ENCODE measurements at places on chromosomes 5 and 9.
A peak's percentile ranks its signal among the peaks of the same experiment; 100 is the strongest.

DNA sequence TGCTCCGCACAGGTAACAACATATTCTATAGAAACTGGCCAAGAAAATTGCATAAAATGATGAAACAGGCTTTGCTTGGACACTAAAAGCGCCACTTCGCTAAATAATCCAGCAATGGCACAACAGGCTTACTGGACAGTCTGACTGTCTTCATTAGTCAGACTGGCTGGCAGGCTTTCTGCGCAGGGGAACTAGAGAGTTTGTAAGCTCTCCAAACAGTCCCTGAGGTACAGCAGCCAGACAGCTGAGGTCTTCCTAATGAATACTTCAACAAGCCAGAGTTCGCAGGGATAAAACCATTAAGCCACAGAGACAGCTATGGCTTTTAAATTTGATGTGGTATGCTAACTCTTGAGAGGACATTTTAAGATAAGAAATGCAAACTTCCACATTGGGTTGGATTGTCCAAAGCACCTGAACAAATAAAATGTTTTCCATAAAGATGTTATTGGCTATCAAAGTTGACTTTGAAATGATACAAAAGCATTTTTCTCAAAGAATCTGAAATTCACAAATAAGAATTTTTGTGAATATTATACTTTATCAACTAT is 20.7 kb downstream of the PLK2 start:
- DNase-seq: no peak

DNA sequence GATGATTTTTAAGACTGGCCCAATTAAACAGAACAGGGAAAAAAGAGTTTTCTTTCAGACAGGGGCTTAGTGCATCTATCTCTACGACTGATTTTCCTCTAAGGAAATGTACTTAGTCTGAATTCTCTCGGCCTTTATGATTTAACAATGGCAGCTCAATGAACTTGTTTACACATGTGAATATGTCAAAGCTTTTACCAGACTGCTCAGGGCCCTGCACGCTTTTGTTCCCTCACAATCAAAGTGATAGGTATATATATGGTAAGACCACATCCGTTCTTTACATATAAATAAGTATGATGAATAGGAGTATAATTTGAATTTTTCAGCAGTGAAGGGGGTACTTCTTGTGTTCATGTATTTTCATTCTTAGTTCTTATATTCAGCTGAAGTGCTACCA is 27.6 kb downstream of the LEAP2 start:
- DNase-seq: no peak

- peak; percentile 56 for DNase-seq
Measured at GRCh38 chr9:89179895-89180734, 1.5 kb upstream of the SHC3 start.

DNA sequence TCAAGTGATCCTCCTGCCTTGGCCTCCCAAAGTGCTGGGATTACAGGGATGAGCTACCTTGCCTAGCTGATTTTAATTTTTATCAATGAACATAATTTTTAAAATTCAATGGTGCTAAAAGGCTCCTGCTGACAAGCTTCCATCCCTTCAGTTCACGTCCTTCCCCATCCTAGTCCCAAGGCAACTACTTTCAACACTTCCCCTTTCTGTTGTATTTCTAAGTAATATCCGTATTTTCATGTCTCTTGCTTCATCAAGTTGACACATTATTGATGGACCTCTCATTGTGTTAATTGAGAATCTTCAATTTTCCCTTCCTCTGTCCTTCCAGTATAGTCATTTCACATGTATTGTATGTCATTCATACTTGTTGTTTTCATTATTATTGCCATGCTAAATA is 93.8 kb upstream of the RASGRF2 start:
- no peak for DNase-seq

GRCh38 chr5:10584714-10585517 is 21.0 kb downstream of the ANKRD33B start:
- no peak for DNase-seq

DNA sequence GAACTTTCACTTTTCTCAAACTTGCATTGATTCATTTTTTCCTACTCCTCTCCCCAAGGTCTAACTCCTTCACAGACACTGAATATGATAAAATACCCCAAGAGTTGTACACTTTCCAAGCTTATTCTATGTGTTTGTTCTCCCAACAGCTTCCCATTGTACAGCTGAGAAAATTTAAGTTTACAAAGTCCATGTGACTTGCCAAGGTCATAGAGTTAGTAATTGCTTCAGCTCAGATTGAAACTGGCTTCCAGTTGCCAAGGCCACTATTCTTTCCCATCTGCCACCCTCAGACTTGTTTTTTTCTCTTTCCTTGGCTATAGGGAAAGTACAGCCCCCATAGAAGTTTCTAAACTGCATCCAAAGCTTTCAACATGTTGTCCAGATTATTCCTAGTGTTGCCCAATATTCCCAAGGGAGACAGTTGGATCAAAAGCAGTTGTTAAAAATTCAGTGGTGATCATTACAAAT is 34.8 kb downstream of the TNFSF8 start:
- no peak for DNase-seq

GRCh38 chr5:141211-141610 is 49.2 kb downstream of the PLEKHG4B start:
- DNase-seq: no peak

GRCh38 chr5:59813761-59814536 is 79.6 kb downstream of the PDE4D start:
- no peak for DNase-seq

DNA sequence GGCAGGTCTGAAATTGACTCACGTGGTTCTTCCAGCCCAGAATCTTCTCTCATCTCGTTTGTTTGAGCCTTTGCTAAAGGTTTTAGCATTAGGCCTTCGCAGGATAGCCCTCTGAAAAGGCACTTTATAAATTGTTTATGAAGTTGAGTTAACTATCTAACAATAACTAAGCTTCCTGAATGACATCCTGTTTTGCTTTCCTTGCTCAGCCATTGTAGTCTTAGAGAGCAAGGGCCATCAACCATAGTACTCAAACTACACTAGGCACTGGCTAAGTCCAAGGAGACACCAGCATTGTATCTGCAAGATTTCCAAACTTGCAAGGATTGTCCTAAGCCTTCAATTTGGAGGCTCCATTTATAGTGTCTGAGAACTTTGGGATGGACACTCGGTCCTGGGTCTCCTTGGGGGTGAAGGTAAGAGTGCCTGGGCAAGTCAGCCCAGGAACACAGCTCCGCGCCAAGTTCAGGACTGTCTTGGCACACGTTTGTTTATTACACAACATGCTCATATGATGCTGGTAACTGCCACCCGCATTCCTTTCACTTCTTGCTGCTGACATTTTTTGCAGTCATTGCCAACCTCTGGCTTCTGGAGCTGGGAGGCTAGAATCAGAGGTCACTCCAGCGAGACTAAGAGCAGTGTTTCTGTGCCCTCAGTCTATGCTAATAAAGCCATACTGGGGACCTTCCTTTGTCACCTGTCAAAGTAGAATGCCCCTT is 151.1 kb downstream of the ESM1 start:
- no peak for DNase-seq

DNA sequence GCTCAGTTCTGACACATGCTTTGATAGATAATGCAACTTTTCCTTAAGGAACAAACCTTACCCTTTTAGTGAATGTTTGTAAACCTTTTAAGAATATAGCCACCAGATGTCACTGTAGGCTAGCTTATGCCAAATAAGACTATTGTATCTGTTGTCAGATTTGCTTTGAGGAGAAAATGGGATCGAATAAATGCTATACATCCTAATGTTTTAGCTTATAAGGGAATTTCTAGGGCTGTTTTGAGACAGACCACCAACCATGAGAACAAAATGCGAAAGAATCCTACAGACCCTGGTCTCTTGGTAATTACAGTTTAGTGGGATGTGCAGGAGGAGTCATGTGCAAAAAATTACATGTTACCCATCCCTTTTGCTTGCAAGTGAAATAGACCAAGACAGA is 127.6 kb upstream of the NMUR2 start:
- DNase-seq: no peak

GRCh38 chr9:70406434-70406862 is 8.0 kb downstream of the KLF9 start:
- DNase-seq: no peak

- no peak for DNase-seq
Measured at GRCh38 chr5:78896132-78896531, 89.0 kb downstream of the ARSB start.

- no peak for DNase-seq
Measured at GRCh38 chr9:129316281-129317030, 138.4 kb upstream of the IER5L start.

- DNase-seq: peak; percentile 58
Measured at GRCh38 chr9:99259231-99259918, 37.3 kb downstream of the SEC61B start.

- DNase-seq: no peak
Measured at GRCh38 chr9:114059047-114059803, 18.9 kb downstream of the AMBP start.

GRCh38 chr9:114428466-114428865 is 40.7 kb upstream of the AKNA start:
- no peak for DNase-seq

DNA sequence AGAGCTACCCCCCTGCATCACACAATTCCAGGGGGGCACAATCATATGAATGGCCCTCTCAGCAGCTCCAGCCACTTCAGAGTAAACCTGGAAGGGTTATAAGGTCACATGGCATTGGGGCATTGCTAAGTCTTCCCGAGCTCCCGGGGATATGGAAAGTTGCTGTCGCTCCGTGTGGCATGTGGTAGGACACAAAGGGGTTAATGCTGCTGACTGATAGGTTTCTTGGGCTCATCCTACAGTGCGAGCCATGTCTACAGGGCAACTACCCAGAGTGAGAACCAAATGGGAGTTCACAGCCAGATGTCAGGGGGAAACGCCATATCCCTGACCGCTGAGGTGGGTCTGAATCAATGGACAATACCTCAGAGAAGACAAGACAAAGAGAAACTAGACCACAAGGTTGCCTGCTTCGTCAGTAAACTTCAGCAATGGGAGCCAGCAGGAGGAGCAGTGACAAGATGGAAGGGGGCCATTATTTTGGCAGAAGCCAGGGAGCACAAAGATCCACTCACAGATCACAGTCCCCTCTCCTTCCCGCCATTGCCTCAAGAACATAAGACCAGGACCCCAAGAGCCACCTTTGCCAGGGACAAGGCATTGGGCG is 52.4 kb upstream of the SHISAL2B start:
- no peak for DNase-seq

DNA sequence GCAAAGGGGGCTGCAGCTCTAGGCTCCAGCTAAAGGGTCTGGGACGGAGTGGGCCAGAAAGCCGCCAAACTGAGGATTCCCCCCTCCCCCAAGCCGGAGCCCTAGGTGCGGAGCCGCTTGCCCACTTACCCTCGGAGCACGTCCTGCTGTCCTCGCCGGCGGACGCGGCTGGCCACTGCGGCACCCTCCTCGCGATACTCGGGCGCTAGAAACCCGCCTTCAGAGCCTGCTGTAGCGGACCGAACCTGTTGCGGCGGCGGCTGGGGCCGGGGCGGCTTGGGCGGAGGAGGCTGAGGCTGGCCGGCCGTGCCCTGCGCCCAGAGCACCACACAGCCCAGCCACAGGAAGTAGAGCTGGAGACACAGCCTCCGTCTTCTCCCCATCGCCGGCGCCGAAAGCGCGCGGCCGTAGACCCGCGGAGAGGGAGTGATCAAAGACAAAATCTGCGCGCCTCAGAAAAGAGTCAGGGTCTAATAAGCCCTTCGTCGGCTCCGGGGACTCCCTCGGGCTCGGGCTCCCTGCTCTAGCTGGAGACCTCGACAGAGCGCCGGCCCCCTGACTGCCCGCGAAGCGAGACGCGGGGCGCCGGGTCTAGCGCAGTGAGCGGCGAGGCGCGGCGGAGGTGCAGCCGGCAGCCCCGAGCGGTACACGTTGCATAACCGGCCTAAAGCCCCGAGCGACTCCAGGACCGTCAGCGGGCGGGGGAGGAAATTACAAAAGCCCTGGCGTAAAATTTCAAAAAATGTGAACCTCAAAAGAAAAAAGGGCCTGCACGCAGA is 635 bp downstream of the FBN2 start:
- DNase-seq: no peak

DNA sequence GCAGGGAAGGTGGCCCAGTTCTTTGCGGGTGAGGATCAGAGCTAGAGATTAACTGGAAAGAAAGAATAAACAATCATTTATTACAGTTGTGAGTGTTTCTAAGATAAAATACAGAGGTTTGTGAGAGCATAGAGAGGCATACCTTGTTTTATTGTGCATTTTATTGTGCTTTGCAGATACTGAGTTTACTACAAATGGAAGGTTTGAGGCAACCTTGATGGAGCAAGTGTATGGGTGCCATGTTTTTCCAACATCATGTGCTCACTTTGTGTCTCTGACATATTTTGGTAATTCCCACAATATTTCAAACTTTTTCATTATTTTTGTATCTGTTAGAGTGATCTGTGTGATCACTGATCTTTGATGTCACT is 715 bp upstream of the C5orf34 start:
- DNase-seq: no peak

Data from T-helper 1 cell (primary cell).